ENCODE measurements at places on chromosomes 2 and 18.
A peak's percentile ranks its signal among the peaks of the same experiment; 100 is the strongest.

DNA sequence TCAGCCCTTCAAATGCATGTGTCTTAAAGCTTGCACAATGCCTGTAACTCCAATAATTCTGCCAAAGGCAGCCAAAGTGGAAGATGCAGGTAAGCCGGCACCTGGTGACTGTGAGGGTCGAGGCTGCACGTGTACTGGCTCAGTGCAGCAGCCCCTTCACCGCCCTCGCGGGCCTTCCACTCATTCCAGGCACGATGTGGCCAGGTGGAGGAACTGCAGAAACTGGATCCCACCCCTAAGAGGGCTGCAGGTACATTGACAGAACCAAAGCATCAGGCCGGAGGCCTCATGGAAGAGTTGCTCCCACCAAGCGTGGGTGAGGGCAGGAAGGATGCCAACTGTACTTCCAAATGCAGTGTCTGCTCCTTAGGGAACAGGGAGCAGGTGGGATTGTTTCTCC, 253.4 kb downstream of the HDAC4 start:
- DNase-seq, result no peak

GRCh38 chr18:70720607-70721006, 431.8 kb downstream of the SOCS6 start:
- DNase-seq, result no peak

GRCh38 chr2:37875403-37875906, 49.6 kb upstream of the RMDN2 start:
- DNase-seq, result no peak

DNA sequence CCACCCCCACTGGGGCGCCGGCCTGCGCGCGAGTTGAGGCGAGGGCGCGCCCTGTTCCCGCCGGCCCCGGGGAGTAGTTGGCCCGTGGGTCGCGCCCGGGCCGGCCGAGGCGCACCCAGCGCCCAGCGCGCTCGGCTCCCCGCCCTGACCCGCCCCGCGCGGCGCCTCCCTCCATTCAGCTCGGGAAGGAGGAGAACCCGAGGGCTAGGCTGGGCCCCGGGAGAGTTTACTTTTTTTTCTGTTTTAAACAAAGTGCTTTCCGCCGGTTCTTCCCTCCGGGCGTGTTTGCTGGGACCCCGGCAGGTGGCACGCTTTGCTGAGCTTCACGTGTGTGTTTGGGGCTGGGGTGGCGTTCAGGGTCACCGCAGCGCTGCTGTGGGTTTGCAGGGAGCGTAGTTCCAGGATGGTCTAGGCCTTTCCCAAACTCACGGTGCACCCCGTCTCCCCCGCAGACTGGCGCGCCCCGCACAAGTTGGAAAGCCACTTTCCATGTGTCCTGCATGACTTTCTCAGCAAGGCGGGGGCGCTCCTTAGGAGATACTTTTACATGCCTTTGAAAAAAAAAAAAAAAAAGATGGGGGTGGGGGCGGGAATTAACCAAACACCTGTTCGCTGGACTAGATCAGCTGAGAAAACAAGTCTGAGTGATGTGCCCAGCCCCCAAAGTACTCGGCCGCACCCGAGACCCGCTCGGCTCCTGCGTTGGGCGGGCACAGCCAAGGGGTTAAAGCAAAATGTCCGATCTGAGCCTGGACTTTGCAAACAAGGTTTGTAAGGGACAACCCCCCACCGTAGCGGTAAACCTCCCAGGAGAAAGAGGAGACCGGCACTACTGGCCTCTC, 825 bp downstream of the ITGA6 start:
- DNase-seq, result peak; percentile 47

DNA sequence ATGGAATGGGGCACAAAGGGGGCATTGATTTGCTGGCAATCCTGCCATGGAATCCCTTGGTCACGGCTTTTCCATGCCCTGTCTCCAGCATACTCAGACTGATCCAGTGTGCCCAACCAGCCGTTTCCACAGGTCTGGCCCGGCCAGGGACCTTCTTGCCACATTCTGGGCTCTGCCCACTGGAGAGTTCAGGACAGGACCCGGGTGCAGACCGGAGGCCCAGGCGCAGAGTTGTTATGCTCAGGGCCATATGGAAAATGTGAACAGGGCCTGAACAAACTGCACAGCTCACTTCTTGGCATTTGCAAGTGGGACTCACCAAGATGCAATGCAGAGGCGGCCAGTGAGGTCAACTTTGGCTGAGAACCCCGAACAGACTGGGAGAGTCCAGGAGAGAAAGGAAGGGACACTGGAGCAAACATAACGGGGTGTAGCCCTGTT, 15.6 kb upstream of the ASAP2 start:
- DNase-seq, result peak; percentile 76

GRCh38 chr2:97267411-97268074, 154.6 kb downstream of the ANKRD36 start:
- DNase-seq, result no peak

DNA sequence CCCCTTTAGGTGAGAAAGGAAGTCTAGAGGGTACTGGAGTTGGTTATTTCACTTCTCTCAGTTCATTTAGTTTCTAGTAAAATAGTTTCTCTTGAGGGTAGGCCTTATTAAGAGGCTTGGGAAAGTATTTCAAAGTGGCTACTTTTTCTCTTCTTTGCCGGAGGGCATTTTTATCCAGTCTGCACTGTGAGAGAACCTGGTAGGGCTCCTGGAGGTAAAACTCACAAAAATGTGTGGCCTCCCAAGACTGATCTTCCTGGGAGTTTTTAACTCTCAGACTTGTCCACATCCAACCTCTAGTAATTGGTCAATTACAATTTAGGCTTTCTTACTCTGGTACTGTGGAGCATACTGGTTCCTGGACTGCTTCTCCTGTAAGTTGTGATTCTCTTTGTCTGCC, 28.0 kb downstream of the EHBP1 start:
- DNase-seq, result no peak

DNA sequence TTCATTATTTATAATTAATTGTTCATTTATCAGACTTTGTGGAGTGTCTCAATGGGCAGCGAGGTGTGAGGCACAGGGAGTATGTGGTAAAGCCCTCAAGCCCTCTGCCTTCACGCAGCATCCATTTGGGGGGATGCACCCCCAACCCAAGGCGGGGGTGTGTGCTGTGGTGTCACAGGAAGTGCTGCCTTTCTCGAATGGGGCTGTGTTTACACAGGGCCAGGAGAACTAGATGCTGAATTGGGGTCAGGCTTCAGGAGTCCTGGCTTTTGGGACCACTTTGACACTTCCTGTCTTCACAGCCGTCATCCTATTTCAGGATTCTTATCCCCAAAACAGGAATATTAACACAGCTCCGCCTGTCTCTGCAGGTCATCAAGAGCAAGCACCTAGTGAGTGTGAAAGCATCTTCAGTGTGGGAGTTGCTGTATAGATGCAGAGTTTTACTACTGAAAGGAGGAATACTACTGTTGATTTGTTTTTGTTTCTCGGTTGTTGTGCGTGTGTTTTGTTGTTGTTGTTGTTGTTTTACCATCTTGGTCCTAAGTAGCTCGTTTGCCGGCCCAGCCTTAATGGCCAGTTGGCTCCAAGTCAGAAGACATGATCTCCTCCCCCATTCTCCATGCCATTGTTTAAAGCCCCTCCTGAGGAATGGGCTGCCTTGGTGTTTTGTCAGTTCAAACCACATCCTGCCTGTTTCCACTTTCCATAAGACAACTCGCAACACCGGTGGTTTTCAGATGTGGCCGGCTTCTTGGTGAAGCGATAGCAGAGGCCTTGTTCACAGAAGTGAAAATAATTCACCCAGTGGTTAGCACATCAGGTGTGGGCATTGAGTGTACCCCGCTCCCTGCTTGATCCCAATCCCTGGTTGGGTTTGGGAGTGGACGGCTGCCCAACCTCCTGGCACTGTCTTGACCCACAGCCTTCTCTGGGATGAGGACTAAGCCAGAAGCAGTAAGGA, 221.3 kb downstream of the BCL2 start:
- DNase-seq, result no peak

DNA sequence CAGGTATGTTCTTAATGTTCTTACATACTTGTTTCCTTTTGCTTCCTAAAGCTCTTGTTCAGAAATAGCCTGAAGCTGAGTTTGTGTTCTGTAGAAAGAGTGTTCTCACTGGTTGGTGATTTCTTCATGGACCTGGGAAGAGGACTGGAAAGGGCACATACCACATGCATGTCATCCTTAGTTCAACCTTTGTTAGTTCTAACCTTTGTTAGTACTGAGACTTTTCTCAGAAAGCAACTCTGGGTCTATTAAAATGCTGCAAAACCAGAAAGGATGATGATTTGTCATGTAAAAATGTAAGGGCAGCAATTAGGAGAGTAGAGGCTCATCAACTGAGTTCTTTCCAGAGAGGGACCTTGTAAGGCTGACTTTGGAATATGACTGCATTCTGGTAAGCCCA, 2.5 kb upstream of the FAP start:
- no peak for DNase-seq

DNA sequence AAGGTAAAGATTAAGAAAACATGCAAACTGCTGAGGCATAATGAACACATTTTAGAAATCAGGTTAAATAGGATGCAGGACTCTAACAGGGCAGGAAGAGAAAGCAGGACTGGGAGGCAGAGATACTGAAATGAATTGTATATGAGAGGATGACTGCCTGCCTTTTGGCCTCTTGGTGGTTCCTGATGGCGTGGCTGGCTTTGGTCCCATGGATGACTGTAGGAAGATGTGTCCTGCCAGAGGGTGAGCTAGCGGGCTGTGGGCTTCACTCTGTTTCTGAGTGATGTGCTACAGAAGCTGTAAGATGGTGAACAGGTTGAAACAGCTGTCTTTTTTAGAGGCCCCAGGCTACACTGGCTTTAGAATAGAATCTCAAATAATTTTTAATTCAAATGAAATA, 517.0 kb downstream of the SLC4A3 start:
- no peak for DNase-seq

DNA sequence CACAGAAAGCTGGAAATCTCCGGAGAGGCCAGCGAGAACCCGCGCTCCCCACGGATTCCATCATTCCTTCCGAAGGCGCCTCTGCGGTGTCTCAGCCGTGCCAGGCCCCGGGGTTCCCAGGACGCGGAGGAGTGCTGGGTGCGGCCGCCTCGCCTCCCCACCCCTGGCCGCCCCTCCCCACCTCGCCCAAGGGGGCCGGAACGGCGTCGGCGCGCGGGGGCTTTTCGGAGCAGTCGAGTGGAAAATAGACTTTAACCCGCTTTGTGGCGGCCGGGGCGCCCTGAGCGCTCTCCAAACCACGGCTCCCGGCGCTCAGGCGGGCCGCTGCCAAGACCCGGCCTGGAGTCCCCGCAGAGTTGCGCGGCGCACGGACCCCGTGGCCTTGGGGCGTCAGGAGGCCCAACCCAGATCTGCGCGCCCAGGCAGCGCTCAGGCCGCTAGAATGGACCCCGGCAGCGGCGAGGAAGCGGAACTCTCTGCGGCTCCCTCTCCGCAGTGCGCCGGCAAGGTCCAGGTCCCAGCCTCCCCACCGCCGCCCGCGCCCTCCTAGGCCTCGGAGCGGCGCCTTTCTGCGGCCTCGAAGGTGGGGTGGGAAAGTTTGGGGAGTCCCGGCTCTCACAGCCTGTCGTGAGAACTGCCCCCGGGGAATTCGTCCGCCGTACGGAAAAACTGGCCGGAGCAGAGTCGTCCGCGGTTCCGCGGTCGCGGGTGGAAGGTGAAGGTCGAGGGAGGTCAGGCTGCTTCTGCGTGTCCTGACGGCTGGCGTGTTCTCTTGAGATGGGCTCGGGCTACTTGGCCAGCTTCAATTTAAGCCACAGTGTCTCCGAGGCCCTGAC, 1.2 kb upstream of the EMX1 start:
- DNase-seq, result no peak

- no peak for DNase-seq
Observed at GRCh38 chr18:13231151-13231550, 12.6 kb downstream of the LDLRAD4 start.

GRCh38 chr2:214100488-214100887, 310.4 kb upstream of the VWC2L start:
- DNase-seq, result no peak

DNA sequence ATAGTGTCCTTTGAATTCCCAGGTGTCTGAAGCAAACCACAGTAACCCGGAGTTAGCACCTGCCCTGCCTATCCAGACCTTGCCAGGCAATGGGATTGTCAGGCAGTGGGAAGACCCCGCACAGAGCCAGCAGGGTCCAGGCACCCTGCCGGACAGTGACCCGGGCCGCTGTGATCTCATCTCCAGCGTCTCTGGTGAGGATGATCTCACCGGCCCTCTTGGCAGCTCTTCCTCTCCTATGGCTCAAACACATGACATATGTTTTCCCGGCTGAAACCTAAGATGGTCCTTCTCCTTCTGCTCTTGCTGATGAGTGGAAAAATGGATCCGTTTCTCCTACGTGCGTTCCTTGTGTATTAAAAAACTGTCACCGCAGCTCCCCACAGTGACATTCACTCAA, 75.1 kb downstream of the ACOXL start:
- no peak for DNase-seq

DNA sequence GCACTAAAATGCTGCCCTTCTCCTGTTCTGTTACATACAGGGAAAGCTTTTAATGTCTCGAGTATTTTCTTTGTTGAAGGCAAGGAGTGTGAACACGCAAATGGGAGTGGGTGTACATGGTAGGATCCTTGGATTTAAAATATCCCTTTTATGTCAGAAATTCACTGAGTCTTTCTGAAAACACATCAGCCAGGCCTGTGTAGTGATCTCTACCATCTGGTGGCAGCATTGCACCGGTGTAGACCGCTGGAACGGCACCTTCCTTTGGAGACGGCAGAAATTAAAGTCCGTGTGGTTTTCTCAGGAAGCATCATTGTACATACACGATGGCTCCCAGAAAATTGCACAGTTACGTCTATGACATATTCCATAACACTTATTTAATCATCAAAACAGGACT, 515.8 kb downstream of the GALR1 start:
- peak; percentile 39 for DNase-seq

DNA sequence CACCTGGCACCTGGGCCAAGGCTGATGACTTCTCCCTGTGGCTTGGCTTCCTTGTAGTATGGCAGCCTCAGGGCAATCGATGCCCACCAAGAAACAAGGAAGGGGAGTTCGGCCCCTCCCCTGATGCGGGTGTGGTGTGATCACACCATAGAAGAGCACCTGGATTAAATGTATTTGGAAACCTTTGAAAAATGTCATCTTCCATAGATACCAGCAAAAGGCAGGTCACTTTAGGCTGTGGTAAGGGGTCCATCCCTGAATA, 198.2 kb downstream of the CYP26B1 start:
- no peak for DNase-seq

GRCh38 chr2:211928201-211928600, 610.4 kb downstream of the ERBB4 start:
- no peak for DNase-seq

GRCh38 chr18:3596637-3597384, 146.8 kb downstream of the TGIF1 start:
- no peak for DNase-seq

GRCh38 chr2:88181511-88181910, 11.4 kb downstream of the THNSL2 start:
- DNase-seq, result no peak

DNA sequence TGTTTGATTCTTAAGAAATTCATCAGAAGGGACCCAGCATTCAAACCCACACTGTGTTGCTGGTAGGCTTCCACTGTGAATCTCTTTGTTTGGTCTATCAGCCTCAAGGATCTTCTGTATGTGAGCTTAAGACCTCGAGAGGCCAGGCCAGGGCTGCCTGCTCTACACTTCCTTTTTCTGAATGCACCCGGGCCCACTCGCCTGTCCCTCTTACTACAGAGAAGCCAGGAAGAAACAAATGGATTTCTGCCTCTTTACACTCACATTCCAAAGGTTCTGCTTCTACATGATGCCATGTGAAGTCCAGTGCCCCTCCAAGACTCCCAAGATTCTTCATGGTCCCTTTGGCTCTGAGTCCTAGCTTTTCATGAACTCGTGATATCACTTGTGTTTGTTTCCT, 25.4 kb upstream of the MRPL19 start:
- no peak for DNase-seq

All from hypothalamus (tissue), 51 donors.